Activated effector memory CD4-positive, alpha-beta T cell treated with anti-CD3 and anti-CD28 coated beads, Interleukin-2, amount 50 U/mL, for 16 hours (primary cell): ENCODE measurements at places on chromosomes 6 and 20.

DNA sequence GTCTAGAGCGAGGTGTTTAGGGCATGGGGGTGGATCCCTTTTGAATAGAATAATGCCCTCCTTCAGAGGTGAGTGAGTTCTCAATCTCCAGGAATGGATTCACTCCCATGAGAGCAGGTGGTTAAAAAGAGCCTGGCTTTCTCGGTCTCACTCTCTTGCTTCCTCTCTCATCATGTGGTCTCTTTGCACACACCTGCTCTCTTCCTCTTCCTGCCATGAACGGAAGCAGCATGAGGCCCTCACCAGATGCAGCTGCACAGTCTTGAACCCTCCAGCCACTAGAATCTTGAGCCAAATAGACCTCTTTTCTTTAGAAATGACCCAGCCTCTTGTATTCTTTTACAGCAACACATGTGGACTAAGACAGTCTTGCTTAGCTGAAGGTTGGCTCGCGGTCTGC is 119.3 kb downstream of the BMP7 start:
- no peak for DNase-seq

- DNase-seq = no peak
Observed at GRCh38 chr6:53837865-53838769, 43.3 kb downstream of the LRRC1 start.

DNA sequence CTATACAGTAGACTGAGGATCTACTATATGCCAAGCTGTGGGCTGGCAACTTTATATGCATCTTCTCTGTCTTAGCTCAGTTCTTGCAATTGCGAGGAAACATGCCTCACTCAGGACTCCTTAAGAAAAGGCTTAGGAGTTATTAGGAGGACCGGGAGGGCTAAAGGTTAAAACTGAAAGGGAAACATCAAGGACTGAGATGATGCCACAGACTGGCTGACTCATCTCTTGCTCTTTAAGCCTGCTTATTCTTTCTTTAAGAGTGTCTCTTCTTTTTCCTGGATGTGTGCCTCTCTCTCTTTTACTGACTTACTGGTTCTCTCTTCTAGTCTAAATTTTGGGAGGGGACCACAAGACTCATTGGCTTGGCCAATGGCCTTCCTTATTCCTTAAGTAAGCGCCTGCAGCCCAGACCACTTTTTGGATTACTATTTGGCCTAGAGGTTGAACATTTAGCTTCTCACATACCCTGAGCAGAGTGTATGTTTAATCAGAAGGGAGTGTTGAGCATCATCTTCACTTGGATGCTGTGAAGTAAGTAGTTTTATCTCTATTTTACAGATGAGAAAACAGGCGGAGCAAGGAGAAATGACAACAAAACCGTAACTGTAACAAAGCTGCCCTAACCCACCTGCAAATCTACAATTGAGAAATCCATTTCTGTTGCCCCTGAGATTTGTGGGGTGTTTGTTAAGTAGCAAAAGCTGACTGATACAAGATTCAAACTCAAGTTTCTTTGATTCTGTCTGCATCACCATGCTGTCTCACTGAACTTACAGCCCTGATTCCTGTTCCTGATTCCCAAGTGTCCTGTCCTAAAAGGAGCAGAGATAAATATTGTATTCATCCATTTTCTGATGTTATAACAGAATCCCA is 7.2 kb upstream of the SDC4 start:
- DNase-seq = no peak

GRCh38 chr20:32482143-32482441 is 103.0 kb downstream of the NOL4L start:
- DNase-seq = no peak

GRCh38 chr6:46935687-46936086 is 13.9 kb upstream of the ADGRF5 start:
- no peak for DNase-seq

DNA sequence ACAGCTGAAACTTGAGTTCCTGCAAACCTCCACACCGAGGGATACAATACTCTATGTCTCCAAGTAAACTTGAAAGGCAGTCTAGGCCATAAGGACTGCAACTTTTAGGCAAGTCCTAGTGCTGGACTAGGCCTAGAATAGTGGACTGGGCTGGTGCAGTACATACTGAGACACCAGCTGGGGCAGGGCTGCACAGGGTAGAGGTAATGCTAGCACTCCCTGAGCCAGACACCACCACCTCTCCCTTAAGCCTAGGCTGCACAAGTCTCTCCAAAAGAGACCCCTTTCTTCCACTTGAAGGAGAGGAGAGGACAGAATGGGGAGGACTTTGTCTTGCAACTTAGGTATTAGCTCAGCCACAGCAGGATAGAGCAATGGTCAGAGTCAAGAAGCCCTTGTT is 65.7 kb upstream of the PTPRK start:
- no peak for DNase-seq
